ENCODE measurements at places on chromosomes 1 and 21. TPM values are rescaled to one million over a fixed set of nuclear protein-coding genes. Genes with fewer than 3 reads are reported as not detected.
A peak's percentile ranks its signal among the peaks of the same experiment; 100 is the strongest.

Gene SYT6
- 1.4 TPM for total RNA-seq

Gene RHD
- not detected for total RNA-seq

Gene CELA3B
- total RNA-seq = 13.7 TPM

Gene AMY1C
- total RNA-seq = not detected

- DNase-seq = peak; percentile 82
These were observed 58.2 kb downstream of the WLS start for GRCh38 chr1:68173936-68174737.

DNA sequence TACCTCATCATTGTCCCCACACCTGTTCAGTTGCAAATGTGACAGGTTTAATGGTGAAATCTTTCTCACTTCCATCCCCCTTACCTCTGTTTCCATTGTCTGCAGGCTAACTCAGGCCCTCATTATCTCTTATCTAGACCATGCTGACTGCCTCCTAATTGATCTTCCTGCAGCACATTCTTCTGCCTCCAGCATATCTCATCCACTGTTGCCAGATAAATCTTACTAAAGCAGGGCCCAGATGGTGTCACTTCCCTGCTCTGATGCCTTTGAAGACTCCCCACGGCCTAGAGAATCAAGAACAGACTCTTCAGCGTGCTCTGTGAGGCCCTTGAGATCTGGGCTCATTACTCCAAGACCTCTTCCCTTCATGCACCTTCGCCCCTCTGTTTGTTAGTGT, 230.1 kb downstream of the DUSP10 start:
- no peak for DNase-seq

DNA sequence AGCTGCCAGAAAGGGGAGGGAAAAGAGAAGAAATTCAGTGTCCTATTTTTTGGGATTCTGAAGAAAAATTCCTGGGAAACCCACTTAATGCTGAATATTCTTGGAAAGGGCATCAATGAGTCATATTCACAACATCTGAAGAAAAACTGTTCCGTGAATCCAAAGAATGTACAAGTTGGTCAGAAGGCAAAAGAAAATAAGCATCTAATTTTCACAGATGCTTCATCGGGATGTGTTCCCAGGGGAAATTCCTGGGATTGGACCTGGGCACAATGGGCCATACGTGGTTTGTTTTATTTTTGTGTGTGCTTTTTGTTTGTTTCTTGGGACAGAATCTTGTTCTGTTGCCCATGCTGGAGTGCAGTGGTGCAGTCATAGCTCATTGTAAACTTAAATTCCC, 112.2 kb downstream of the MAP3K21 start:
- no peak for DNase-seq

GRCh38 chr1:109732390-109732881, 8.4 kb downstream of the GSTM3 start:
- no peak for DNase-seq

DNA sequence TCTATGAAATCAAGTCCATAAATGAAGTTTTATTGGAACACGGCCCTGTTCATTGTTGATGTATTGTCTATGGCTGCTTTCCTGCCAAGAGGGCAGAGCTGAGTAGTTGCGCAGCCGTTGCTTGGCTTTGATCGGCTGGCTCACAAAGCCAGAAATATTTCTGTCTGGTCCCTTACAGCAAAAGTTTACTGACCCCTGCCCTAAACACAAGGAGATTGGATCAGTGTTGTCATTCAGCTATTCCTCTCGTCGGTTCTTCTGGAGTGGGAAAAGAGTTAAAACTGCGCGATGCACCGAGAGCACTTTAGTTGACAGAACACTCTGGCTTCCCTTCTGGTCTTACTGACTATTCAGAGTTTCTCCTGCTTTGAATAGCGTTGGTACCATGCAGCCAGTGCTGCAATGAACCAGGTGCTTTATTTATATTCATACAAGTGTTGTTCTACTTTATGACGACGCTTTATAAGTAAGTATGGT, 868 bp downstream of the ZBTB40 start:
- DNase-seq = peak; percentile 40

DNA sequence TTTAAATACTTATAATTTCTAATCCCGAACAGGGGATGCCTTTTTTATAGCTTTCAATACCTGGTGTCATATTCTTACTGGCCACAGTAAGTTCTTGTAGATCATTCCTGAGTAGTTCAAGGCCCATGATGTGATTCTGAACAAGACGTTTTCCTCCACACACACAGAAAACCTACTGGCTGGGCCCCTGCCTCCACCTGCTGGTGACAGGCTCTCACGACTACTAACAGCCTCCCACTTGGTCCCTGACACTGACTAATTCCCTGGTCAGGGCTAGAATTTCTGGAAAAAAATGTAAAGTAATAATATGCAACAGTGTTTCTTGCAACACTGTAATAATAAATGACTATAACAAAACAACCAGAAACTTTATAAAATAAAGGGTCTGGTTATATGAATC, 50.4 kb upstream of the RIPK4 start:
- DNase-seq = peak; percentile 62

- no peak for DNase-seq
These were observed 15.9 kb upstream of the GPR25 start for GRCh38 chr1:200856716-200857357.

DNA sequence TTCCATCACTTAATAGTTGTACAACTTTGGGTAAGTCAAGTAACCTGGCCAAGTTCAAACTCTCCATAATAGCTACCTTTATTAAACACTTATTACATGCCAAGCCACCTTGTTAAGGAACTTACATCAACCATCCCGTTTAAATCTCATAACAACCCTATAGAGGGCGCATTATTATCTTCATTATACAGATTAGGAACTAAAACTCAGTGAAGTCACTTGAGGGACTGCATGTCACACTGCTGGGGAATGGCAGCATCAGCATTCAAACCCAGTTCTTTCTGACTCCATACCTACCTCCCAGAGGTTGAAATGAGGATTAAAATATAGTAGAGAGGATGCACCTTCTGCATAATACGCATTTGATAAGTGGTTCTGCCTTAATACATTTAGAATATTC, 47.1 kb upstream of the PLA2G2C start:
- DNase-seq = no peak

- no peak for DNase-seq
These were observed 2.1 kb upstream of the PLEKHA6 start for GRCh38 chr1:204361781-204362180.

DNA sequence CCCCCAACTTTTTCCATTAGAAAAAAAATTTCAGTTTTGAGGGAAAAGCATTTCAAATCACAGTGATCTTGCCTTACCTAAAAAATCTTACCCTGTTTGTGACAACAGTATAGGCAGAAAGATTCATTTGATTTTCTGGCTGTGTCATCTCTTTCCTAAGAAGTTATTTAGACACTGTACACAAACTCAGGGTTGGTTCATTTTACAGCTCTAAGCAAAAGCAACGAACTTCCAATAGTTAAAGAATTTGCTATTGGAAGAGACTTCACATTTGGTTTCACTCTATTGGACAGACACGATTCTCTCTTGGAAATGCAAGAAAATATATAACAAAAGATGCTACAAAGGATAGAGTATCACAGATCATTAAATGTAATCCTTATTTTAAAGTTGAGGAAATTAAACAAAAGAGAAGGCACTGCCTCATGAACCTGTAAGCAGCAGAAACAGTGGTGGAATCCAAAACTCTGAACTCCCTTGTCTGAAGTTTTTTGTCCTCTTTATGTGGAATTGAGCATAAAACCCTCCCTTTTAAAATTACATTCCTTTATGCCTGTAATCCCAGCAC, 20.8 kb downstream of the EYA3 start:
- no peak for DNase-seq

- DNase-seq = no peak
These were observed 19.3 kb downstream of the RRAGC start for GRCh38 chr1:38840281-38840680.

DNA sequence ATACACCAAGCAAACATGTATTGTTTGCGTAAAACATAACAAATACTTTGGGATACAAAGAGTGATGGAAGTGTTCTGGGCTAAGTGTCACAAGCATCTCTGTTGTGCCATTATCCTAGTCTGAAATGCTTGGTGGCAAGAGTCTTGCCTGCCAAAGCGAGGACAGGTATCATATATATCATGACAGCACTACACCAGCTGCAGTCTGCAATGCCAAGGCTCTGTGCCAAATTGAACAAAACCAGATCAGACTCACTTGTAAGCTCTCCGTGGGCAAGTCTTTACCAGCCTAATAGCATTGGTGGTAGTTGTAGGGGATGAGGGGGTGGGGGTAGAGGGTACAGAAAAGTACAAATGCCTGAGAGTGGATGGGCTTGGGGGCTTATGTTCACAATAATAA, 119.2 kb downstream of the RWDD3 start:
- DNase-seq = no peak

DNA sequence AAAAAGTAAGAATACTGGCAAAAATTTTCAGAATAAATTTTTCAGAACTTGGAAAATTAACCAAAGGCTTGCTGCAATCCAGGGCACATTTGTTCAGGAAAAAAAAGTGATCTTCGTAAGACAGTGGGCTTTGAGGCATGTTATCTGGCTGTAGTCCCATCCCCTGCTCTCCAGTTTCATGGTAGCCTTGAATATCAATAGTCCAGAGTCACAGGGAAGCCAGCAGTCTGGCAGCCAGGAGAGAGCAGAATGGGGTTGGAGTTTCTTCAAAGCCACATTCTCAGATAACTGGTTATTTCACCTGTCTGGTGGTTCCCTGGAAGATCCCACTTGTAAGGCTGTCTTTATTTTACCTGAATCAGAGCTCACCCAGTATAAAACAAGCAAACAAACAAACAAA, 669.3 kb downstream of the MATN1 start:
- no peak for DNase-seq
